ENCODE measurements at places on chromosomes 6 and 20. TPM values are rescaled to one million over a fixed set of nuclear protein-coding genes. Genes with fewer than 3 reads are reported as not detected.
A peak's percentile ranks its signal among the peaks of the same experiment; 100 is the strongest.

Gene MUCL3
- not detected for total RNA-seq

- DNase-seq = no peak
These were observed 9.6 kb downstream of the HLA-A start for GRCh38 chr6:29951882-29952281.

Gene ADGRF5
- 3.2 TPM for total RNA-seq

Gene PFDN4
- 14.7 TPM for total RNA-seq

GRCh38 chr6:69337311-69337710 is 459.5 kb downstream of the LMBRD1 start:
- DNase-seq = no peak

GRCh38 chr20:37913567-37914366 is 10.8 kb downstream of the VSTM2L start:
- DNase-seq = no peak

DNA sequence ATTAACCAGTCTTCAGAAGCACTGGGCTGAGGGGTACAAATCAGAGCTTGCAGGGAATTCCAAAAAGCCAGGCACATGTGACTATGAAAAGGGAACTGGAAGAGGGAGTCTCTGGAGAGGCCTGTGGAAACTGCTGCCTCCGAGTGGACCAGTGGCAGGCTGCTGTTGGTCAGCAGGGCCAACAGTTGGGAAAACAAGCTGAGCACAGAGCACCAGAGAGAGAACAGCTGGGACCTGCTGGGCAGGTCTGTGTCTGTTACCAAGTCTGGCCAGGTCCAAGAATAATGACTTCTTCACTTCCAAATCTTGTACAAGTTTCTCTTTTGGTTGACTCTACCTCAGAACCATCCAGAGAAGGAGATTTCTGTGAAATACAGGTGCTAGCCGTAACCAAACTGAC is 81.4 kb downstream of the LIN28B start:
- no peak for DNase-seq

- DNase-seq = no peak
These were observed 6.8 kb downstream of the SLC17A9 start for GRCh38 chr20:62959101-62959971.

Gene MYBL2
- 4.6 TPM for total RNA-seq

DNA sequence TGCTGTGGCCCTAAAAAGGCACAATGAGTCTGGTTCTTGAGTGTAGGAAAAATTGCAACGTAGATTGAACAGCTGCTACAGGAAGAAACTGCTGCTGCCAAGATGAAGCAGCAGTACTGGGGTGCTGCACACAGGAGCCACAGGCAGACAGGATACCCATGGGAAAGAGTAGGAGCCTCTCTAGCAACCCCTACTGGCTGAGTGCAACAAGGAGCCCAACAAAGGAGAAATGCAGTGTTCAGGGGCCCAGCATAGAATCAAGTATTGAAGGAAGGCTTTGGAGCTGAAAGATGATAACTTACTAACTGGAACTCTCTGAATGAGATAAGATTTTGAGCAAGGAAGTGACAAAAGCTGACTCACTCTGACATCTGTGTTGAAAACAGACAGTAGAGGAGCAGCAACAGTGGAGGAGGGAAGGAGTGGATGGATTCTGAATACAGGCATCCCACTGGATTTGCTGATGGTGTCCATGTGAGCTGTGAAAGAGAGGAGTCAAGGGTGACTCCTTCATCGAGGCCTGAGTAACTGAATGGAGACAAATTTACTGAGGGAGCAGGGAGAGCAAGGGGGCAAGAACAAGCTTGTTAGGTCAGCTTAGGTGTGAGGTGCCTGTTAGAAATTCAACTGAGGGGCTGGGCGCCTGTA is 534.7 kb upstream of the JARID2 start:
- DNase-seq = peak; percentile 42

Gene C20orf202
- 0.59 TPM for total RNA-seq

Gene CAGE1
- not detected for total RNA-seq

DNA sequence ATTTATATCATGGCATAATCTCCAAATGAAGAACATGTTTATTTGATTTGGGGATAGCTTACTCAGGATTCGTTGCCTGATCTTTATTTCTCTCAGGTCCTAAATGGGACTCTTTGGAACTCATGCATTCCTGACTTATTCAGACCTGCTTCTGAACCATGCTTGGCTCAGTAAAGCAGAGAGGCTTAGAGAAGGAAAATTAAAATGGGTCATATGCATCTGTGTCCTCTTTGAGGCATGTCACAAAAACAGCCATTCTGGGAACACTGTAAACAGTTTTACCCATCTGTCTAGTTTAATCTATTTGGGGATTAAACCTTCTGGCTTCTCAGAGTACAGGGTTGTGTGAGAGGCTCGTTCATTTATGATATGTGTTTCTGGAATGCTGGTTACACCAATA is 1017.3 kb downstream of the KIF16B start:
- DNase-seq = no peak

GRCh38 chr6:20746024-20746423 is 211.8 kb downstream of the CDKAL1 start:
- no peak for DNase-seq

- no peak for DNase-seq
These were observed 51.3 kb downstream of the GRM4 start for GRCh38 chr6:34094474-34095135.

- DNase-seq = no peak
These were observed 23.5 kb downstream of the TAF4 start for GRCh38 chr20:62042025-62042820.

- peak; percentile 86 for DNase-seq
These were observed 4.9 kb upstream of the PTK6 start for GRCh38 chr20:63542031-63542559.

GRCh38 chr6:156279261-156279969 is 497.8 kb upstream of the ARID1B start:
- DNase-seq = no peak

Gene TGM3
- total RNA-seq = 0.36 TPM

DNA sequence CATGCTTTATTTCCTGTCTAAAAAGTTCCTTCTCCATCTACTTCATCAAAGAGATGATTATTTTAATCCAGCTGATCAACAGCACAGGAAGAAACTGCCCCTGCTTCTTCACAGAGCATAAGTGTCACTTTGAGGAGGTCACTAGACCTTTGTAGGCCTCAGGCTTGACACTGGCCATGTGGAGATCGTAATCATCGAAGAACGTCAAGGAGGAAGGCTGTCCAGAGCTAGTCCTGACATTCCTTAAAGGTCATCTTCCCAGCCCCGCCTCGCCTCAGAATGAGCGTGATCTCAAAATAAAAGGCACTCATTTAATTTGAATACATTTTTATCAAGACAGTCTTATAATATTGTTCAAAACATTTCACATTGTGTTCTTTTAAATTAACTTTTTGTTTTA is 445.7 kb upstream of the CDH4 start:
- no peak for DNase-seq

Gene ATP9A
- total RNA-seq = 90.1 TPM

Gene DAAM2
- 7.1 TPM for total RNA-seq

Gene ZC2HC1B
- total RNA-seq = not detected

DNA sequence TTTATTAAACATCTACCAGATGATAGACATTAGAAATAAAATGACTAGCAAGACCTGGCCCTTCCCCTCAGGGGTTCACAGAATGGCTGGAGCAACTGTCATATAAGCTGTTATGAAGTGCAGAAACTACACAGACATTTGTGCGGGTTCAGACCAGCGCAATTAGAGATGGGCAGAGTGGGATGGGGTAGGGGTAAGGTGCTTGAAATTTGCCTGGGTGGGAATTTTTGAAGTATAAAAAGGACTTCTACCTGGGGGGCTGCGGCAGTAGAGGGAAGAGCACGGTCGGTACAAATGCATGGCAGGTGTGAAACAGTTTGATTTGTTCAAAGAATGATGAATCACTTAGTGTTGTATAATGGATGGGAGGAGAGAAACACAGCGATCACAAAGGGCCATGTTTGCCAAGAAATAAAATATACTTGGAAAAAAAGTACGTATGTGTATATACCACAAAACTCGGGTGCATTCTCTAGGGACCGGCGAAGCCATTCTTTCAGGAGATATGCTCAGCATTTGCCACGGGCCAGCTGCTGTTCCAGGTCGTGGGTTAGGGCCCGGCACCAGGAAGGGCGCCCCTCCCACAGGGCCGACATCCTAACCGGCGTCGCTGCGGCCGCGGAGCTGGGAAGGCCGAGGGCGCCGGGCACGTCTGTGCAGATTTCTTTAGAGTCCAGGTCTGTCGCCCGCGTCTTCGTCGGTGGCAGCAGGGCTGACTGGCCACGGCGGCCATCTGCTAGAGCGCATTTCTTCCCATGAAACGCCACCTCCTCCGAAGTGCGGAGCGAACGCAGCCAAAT is 809 bp upstream of the NOL7 start:
- peak; percentile 47 for DNase-seq

GRCh38 chr6:75926293-75927168 is 145.9 kb downstream of the IMPG1 start:
- DNase-seq = no peak

Gene MATN4
- not detected for total RNA-seq

Gene C6orf89
- 59.3 TPM for total RNA-seq

GRCh38 chr6:89122625-89123024 is 4.8 kb upstream of the SRSF12 start:
- no peak for DNase-seq

Gene E2F3
- total RNA-seq = 9.1 TPM

Gene SLC25A27
- total RNA-seq = 7.6 TPM

DNA sequence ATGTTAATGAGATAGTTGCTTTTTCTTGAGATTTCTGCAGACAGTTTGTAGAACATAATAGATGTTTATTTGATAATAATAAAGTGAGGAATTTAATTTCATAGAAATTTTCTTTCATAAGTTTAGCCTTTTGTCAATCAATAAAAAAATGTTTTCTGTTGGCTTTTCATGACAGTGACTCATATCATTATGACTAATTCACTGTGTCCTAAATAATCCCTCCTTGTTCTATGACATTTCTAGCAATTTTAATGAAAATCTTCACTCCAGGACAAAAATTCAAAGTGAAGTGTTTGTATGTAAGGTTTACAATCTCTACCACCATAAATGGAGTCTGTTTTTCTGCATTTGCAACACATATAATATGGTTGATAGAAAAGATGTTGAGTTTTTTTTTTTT is 109.9 kb downstream of the UTRN start:
- DNase-seq = no peak

Gene TMEM200A
- 26.9 TPM for total RNA-seq

- DNase-seq = no peak
These were observed 928.3 kb downstream of the TBC1D32 start for GRCh38 chr6:120405947-120406346.

DNA sequence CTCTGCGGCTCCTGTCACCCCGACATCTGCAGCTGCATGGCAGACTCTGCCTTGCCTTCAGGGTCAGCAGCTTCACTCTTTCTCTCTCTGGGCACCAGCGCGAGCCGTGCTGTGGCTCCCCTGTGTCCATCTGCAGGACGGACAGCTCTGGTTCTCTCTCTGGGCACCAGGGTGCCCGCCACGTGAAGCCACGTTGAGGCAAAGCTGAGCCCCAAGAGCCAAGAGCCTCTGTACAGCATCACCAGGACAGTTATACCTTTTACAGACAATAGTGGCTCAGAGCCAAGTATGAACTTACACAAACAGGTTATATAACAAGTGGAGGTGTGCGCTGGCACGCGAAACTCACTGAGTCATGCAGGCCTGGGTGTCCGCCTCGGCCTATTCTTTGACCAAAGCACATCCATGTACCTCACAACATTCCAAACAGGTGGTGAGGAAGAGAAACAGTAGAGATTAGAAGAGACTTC is 50.8 kb downstream of the FAM50B start:
- peak; percentile 31 for DNase-seq

DNA sequence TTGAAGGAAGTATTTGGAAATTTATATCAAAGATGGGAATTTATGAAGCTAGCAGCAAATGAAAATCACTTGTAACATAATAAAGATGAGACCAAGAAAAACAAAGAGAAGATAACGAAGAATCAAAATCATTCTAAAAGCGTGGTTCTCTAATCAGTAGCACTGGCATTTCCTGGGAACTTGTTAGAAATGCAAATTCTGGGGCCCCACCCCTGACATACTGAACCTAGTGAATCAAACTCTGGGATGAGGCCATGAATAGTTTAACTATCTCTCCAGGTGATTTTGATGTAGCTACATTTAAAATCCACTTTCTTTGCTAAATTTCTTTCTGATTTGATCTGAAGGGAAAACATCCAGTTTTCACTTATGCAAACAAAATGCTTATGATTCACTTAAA is 1075.6 kb downstream of the HACE1 start:
- no peak for DNase-seq

- DNase-seq = no peak
These were observed 54.3 kb downstream of the TAF4 start for GRCh38 chr20:62011403-62011790.

- no peak for DNase-seq
These were observed 789.8 kb upstream of the MAP3K7 start for GRCh38 chr6:91376686-91377085.

- no peak for DNase-seq
These were observed 428.8 kb upstream of the EPHA7 start for GRCh38 chr6:93848031-93848742.

- no peak for DNase-seq
These were observed 38.6 kb downstream of the AKIRIN2 start for GRCh38 chr6:87663434-87663833.

DNA sequence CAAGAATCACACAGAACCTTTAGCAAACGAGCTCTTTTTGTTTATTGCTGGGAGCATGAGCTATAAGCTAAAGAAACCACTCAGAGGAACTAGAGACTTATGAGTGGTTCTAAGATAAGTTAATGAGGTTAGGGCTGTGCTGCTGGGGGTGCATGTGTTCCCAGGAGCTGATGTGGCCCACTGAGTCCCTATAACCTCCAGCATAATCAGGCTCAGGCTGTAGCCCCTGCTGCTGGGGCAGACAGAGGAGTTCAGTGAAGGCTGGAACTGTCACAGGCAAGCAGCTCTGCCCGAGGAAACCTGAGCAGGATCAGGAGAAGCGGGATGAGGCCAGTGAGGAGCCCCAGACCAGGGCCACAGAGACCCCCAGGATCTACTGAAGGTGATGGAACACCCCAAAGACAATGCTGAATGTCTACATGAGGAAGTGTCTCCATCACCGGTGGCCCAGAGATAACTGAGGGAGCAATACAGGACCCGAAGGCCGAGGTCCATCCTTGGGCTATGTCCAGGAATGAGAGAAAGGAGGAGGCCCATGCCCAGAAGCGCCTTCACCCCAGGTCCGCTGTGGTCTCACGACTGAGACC is 17.3 kb downstream of the TUBB2B start:
- DNase-seq = no peak

Gene TJAP1
- total RNA-seq = 18.4 TPM
